ENCODE measurements at places on chromosomes 4 and X.

DNA sequence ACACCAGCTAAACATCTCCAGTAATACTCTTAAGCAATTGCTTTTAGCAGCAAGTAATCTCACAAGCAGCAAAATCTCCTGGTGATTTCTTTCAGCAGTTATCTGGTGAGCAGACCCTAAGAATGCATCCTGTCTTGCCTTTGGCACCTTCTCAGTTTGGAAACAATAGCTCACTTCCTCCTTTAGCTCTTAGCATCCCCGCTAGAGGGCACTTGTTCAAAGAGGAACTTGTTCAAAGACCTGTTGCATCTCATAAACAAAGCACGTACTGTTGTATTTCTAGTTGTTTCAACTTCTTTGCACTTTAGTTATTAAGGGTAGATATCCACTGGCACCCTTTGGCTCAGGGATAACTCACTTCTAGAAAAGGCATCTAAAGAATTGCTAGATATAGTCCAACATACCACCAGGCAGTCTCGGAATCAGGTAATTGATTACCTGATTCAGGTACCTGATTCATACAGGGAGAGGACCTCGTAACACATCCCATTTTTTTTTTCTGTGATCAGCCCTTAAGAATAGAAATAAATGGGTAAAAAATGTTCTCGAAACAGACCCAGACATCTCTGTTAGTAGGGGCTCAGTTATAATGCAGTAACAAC lies 81.9 kb upstream of the QRFPR start:
- DNase-seq, result peak; percentile 35

DNA sequence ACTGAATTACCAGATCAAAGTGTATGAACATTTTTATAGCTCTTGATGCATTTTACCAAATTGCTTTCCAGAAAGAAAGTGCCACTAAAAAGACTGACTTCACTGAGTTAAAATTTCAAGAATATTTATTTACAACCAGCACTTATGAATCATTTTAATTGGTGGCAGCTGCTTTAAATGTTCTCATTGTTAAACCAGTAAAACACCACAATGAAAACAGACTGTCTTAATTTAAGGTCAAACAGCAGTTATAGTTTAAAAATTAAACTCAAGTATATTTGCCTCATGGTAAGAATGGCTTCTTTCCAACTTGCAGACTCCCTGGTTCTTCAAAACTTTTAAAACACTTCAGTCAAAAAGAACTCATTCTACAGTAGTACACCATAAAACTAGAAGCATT lies 36.9 kb downstream of the AMMECR1 start:
- DNase-seq, result no peak

DNA sequence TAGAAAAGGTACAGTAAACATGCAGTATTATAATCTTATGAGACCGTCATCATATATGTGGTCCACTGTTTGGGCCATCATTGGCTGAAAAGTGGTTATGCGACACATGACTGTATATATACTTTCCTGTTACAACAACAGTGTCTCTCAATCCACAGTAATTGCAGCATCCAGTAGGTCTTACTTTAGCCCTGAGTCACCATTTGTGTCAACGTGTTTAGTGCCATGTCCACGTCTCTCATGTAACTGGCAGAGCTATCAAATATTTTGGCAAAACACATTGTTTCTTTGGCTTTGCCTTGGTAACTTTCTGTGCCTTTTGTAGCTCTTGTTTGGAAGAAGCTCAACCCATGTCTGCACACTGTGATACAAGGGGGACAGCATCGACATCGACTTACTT lies 73.8 kb downstream of the CD38 start:
- DNase-seq, result no peak

DNA sequence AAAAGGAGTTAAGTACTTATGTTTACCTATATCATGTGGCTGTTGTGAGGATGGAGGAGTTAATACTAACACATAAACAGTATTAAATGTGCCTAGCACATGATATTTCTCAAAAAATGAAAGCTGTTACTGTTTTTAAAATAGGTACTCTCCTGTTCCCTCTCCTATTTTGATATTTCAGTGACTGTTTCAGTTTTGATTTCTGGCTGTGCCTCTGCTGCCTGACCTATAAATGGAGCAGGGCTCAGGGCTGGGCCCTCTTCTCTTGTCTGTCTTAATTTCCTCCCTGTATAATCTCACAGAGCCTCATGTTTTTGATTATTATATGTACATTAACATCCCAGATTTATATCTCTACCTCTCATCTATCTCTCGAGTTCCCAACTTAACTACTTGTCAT lies 93.3 kb downstream of the UGT8 start:
- no peak for DNase-seq

- DNase-seq, result no peak
Measured at GRCh38 chr4:6732441-6733357, 16.7 kb downstream of the BLOC1S4 start.

- DNase-seq, result no peak
Measured at GRCh38 chr4:10532155-10532554, 74.9 kb upstream of the ZNF518B start.

DNA sequence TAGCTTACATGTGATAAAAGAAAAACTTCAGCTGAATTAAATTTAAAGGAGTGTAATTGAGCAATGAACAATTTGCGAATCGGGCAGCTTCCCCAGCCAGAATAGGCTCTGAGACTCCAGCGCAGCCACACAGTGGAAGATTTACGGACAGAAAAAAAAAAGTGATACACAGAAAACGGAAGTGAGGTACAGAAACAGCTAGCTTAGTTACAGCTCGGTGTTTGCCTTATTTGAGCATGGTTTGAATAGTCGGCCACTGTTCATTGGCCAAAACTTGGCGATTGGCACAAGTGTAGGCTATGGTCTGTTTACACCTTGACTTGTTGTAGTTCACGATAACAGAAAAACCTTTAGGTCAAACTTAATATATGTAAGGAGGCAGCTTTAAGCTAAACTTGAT lies 16.7 kb upstream of the SUPT20HL1 start:
- DNase-seq, result peak; percentile 20

GRCh38 chrX:134544513-134545151 lies 84.7 kb downstream of the HPRT1 start:
- DNase-seq, result no peak

DNA sequence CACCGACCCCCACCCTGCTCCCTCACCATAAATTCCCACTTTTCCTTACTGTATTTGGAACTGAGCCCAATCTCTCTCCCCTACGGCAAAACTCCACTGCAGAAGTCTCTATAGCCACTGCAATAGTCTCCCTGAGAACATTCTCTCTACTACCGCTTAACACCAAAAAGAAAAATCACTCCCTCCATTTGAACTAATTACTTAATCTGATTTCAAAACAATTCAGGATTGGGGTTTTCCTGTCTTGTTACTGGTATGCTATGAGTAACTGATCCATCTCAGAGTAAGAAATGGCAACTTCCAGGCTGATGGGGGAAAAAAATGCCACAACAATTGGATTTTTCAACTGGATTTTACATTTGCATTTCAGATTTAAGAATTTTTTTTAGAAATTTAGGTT lies 5.8 kb downstream of the PAPSS1 start:
- no peak for DNase-seq

- no peak for DNase-seq
Measured at GRCh38 chr4:105624530-105624929, 72.1 kb downstream of the ARHGEF38 start.

- no peak for DNase-seq
Measured at GRCh38 chr4:106277140-106277675, 38.8 kb downstream of the TBCK start.

- no peak for DNase-seq
Measured at GRCh38 chr4:103648541-103648940, 71.2 kb downstream of the TACR3 start.

GRCh38 chr4:73817341-73817740 lies 19.1 kb upstream of the CXCL6 start:
- no peak for DNase-seq

DNA sequence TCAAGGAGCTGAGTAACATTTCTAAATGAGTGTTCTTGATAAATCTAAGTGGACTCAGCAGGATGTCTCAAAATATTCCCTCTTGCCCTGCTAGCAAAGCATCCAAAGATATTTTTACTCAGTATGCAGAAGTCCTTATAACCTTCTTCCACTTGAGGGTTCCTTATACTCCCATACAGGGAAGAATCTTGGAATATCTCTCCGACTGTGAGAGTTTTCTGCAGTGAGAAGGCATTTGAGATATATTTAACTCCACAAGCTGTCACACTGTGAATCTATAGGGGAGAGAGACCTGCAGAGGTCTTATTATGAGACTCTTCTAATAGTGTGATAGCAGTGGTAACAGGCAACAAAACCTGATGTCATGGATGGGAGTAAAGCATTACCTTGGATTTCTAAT lies 1034.5 kb upstream of the PABPC4L start:
- DNase-seq, result no peak

DNA sequence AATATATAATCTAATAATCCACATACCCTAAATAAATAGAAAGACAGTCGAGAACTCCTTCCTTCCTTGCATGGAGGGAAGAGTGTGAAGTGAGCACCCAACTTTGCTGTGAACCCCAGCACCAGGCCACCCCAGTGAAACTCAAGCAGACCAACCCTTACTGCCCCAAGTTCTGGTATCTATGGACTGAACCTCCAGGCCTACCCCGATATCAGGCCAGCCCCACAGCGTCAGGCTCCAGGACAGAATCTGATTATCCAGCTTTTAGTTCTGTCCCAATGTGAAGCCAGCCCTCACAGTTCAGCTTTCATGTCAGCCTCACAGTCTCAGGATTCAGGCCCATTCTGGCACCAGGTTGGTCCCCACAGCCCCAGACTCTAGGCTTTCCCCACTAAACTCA lies 1617.2 kb upstream of the AGA start:
- DNase-seq, result no peak

- peak; percentile 62 for DNase-seq
Measured at GRCh38 chr4:102586644-102587021, 85.5 kb downstream of the NFKB1 start.

GRCh38 chr4:87974856-87975462 lies 555 bp upstream of the SPP1 start:
- no peak for DNase-seq

DNA sequence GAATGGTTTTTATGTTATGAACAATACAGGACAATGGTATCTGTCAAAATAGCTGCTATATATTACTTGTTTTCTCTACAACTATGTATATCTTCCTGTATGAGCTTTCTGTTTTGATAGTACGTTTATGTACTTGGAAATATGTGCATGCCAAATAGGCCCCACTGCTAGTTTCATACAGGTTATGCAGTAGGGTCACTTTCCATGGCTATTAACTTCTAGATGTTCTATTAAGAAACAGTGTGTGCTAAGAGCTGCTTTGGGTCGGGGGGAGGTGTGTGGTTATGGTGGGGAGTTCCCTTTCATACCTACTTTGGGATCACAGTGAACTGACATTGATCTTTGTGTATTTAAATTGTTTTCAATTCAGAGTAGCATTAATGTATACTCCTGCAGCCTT lies 30.9 kb downstream of the RBPJ start:
- DNase-seq, result no peak

- peak; percentile 56 for DNase-seq
Measured at GRCh38 chr4:39446842-39447573, 11.7 kb downstream of the RPL9 start.

DNA sequence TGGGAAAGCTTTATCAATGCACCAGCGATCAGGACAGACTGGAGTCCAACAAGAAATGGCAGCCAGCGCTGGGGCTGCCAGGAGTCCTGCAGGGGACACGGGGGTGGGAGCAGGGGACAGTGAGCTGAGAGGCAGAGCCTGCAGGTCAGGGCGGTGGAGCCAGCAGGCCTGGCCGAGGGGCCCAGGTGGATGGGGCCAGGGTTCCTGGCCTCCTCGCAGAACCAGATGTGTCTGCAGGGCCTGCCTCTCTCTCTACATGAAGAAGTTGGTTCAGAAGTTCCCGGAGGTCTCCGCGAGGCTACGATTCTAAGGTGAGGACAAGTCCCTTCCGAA lies 63.6 kb downstream of the CPZ start:
- DNase-seq, result no peak

- no peak for DNase-seq
Measured at GRCh38 chr4:90025248-90025647, 101.9 kb upstream of the CCSER1 start.

DNA sequence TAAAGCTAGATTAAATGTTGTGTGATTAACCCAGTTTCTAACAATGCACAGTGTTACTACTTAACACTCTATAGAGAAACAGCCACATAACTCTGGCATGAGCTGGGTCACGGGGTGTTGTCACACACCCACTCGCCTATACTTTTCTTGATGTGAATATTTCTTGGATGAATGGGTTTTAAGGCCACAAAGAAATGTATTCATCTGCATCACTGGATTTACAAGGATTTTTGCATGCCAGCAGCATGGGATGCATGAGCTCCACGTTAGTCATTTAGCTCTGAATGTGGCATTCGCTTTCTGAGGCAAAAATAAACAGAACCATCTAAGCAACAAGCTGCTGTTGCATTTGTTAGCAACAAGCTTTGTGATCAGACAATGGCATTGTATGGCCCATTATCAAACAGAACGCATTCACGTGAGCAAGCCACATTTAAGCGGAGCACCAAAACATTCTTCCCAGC lies 89.7 kb downstream of the LRP2BP start:
- no peak for DNase-seq

DNA sequence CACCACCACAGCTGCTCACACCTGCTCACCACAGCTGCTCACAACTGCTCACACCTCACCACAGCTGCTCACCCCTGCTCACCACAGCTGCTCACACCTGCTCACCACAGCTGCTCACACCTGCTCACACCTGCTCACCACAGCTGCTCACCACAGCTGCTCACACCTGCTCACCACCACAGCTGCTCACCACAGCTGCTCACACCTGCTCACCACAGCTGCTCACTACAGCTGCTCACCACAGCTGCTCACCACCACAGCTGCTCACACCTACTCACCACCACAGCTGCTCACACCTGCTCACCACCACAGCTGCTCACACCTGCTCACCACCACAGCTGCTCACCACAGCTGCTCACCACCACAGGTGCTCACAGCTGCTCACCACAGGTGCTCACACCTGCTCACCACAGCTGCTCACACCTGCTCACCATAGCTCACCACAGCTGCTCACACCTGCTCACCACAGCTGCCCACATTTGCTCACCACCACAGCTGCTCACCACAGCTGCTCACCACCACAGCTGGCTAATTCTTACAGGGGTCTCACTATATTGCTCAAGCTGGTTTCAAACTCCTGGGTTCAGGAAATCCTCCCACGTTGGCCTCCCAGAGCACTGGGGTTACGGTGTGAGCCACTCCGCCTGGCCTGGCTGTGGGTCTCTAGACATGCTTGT lies 30.4 kb upstream of the CPLX1 start:
- DNase-seq, result peak; percentile 29

DNA sequence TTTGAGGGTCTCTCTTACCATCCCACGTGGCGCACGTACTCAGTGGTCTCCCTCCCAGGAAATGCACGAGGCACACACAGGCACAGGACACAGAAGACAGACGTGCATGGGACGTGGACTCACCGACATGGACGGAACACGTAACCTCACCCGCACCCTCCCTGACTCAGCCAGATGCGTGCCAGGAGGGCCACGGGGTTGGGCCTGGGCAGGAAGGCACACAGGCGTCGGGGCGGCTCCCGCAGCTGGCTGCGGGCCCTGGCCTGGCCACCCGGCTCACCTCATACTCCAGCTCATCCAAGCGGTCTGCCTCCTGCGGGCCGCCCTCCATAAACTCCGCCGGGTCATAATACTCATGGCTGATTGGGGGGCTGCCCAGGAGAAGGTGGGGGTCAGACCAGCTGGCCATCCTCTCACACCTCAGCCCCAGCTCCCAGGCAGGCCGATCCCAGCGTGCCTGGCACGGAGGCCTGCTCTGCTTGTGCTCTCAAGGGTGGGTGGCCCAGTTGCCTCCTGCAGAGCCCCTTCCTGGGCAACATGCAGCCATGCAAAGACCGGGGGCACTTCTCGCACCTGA lies 12.6 kb downstream of the SSR4 start:
- DNase-seq, result no peak
